ENCODE measurements at places on chromosomes 6 and 20. TPM values are rescaled to one million over a fixed set of nuclear protein-coding genes. Genes with fewer than 3 reads are reported as not detected.

DNA sequence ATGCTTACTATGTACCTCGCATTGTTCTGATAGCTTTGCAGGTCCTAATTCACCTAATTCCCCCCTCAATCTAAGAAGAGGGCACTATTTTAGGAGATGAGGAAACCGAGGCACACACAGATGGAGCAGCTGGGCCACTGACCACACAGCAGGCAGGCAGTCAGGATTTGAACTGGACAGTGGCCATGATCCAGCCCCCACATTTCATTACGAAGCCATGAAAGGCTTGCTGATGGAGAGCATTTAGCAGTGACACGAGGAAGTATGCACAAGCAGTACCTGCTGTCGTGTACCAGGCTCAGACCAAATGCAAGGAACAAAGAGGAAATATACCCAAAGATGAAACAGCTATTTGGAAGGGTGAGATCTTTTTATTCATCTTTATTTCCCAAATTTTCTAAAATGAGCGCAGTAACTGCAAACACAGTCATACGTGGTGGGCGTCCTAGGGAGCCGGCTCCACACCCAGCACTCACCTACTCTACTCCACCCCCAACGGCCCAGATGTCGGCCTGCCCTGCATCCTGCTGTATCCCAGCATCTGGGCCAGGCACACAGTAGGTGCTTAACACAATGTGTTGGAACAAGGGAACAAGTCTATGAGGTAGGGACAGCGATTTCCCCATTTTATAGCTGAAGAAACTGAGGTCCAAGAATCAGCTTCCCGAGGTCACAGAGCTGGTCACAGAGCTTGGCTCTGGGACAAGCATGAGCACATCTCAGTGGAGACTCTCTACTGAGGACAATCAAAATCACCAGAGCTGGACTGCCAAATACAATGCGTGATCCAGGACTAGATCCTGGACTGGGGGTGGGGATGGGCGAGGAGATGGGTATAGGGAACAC is 15.0 kb downstream of the PREX1 start:
- no peak for DNase-seq

DNA sequence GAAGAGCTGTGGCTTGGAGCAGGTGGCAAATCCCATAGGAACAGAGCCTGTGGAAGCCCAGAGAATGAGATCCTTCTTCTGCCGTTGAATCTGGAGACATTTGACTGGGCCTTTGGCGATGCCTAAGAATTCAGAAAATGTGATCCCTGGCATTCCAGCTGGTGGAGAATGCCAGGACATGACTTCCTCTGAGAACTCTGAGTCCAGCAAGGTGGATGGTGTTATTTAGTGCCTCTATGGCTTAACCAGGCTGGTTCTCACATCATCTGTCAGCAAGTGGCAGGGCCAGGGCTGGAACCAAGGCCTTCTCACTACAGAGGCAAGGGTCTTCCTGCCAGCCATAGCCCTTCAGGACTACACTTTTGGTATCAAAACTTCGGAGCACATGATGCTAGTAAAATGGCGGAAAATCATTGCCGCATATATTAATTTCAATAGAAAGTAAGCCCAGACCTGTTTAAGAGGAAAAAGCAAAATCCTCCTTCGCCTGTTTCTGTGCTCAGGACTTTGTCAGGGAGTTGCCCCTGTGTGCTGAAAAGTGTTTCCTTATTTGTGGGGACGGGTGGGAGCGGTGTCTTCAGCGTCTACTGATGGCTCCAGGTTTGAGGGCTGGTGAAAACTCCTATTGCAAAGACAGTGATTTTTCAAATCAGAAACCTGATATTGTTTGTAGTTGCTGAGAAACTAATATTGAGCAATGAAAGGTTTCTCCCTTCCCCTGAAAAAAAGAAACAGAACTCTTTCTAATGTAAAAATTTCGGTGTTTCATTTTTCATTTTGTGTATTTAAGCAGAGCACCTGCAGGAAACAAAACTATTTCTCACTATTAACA is 23.9 kb downstream of the DUSP22 start:
- DNase-seq, result no peak

- DNase-seq, result no peak
Observed at GRCh38 chr6:163437466-163437865, 22.9 kb downstream of the QKI start.

DNA sequence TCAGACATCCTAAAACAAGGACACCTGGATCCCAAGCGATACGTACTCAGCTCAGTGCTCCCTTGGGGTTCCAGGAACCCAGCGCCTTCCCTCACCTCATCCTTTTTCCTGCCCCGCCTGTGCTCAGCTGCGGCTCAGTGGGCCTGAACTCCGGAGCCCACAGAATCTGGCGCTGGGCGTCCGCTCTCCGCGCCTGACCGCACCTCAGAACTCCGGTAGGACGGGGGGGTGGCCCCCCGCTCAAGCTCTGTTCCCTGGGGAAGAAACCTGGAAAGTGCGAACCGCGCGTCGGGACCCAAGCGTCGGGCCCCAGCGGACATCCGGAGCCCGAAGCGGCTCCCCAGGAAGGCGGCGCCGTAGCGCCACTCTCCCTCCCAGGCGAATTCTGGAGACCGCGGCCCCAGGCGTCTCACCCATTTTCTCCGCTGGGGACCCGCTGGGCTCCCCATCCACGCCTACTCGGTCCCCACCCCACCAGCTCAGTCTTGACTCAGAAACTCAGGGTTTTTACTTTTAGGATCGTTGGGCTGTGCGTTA is 336 bp upstream of the LY6G5C start:
- DNase-seq, result no peak

GRCh38 chr6:10269814-10270472 is 144.9 kb downstream of the TFAP2A start:
- no peak for DNase-seq

DNA sequence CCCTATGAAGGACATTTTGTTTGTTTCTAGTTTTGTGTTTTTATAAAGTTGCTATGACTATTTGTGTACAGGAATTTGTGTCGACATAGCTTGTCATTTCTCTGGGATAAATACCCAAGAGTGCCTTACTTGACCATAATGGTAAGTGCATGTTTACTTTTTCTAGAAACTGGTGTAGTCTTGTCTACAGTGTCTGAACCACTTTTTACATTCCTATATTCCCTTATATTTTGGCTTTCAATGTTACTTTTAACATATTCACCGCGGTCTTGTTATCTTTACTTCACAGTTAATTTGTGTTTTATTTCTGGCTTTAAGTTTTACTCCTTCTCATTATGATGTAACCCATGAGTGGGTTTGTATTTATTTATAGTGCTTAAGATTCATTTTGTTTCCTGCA is 444.4 kb upstream of the RGS17 start:
- no peak for DNase-seq

DNA sequence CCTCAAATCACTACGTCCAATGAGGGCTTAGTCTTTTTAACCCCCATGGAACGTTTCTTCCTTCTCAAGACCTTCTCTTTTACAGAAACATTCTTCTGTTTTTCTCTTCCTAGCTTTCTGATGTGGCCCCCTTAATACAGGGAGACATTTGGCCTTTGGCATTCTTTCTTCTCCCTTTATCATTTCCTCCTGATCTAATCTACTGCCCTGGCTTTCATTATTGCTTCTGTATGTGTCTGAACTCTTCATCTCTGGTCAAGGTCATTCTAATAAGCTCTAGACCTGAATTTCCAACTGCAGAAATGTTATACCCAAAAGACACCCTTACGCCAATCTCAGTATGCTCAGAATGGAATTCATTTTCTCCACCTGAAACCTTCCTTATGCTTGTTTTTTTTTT is 18.4 kb upstream of the LAMA4 start:
- no peak for DNase-seq

- no peak for DNase-seq
Observed at GRCh38 chr20:36182604-36183154, 28.1 kb downstream of the EPB41L1 start.

Gene HSPA12B
- total RNA-seq, result 9.3 TPM

Gene CLIC5
- 3.4 TPM for total RNA-seq

Gene GLP1R
- not detected for total RNA-seq

Gene ZSCAN12
- total RNA-seq, result 7.5 TPM

Gene PBOV1
- total RNA-seq, result not detected
